ENCODE measurements at places on chromosomes 1 and 21.

DNA sequence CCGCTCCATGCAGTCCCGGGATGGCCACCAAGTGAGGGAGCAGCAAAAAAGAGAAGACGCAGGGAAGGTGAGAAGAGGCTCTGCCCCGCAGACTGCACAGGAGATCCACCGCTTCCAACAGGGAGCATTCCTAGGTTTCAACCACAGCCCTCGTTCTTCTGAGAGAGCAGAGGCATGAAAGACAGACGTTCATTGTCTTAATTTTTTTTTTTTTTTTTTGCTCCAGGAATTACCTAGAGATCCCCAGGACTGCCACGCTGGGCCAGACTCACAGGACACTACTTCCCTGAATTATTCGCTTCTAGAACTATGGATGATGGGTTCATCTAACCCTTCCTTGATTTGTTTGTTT is 33.2 kb upstream of the VASH2 start:
- DNase-seq: no peak

DNA sequence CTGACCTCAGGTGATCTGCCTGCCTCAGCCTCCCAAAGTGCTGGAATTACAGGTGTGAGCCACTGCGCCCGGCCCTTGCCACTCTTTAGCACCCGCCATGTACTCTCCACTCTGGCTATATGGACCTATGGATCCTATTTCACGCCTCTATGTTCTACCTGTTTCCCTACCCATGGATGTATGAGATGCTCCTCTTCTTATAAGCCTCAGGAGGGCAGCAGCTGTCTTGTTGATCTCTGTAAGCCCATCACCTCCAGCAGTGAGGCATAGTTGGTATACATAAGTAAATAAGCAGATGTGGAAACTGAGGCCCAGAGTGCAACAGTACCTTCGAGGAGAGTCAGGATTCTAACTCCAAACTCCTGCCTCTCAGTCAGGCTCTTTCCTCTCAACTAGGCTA is 24.7 kb upstream of the ARTN start:
- no peak for DNase-seq

DNA sequence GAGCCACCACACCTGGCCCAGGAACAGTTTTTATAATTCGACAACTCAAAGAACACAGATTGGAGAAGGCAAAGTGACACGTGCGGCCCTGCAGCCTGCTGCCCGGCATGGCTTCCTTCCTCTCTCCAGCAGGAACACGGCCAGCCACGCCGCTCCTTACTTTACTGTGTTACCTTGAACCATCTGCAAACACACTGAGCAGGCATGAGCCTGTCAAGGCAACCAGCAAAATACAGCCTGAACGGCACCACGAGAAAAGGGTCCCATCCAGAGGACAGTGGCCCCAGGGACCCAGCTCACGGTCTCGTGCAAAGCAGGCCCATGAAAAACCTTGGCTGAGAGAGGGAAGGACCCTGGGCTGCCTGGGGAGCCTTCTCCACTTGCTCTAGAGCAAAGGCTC is 38.8 kb downstream of the NPHP4 start:
- DNase-seq: no peak

DNA sequence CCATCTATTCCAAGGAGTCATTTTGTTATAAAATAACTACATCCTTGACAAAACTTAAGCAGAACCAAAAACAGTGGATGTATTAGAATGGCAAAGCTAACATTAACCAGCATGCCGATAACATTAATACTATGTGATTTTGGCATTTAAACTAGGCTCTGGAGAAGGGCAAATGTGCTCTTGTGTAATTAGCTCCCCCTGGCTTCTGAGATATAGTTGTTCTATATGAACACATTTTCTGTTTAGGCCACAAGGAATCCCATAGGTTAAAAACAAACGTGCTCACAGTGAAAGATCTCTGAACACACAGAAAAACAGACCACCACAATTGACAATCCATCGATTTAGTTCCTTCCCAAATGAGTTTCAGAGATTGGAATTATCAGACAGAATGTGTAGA is 57.4 kb upstream of the TARS2 start:
- DNase-seq: no peak

GRCh38 chr1:29451368-29451892 is 215.1 kb downstream of the PTPRU start:
- no peak for DNase-seq

GRCh38 chr1:82759035-82759434 is 958.3 kb downstream of the ADGRL2 start:
- DNase-seq: no peak

GRCh38 chr1:193762236-193762635 is 575.8 kb upstream of the B3GALT2 start:
- DNase-seq: no peak

DNA sequence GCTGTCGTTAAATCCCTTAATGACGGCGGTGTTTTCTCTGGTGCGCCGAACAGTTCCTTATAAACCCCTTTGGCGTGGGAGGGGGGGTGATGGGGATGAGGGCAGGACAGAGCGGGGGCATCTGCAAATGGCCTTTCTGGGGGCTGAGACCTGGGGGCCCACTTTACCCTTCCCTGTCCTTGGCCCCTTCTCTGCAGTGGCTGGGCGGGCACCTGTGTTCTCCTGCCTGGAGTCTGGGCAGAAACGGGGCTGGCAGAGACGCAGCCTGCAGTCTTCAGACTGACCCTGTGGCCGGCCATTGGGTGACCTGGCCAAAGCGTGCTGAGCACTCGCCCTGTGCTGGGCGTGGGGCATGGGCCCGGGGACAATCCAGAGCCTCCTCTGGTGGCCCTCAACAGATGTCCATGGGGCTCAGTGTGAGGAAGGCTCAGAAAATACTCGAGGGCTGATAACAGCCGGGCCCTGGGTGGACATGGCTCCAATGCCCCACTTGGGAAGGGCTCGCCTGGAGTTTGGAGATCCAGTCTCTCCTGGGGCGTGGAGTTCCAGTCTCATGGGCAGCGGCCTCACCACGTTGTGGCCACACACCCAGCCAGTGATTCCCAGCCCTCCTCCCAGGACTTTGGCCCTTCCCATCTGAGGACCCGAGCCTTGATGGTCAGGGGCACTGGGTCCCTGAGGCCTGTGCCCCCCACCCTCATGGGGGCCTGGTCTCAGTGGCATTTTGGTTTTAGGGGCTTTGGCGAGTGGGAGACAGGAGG is 50.8 kb upstream of the ACTRT2 start:
- no peak for DNase-seq

- DNase-seq: no peak
Observed at GRCh38 chr21:37484535-37485474, 118.2 kb downstream of the DYRK1A start.

GRCh38 chr1:236727521-236727920 is 41.2 kb downstream of the ACTN2 start:
- no peak for DNase-seq
